HT-29 (cell line): ENCODE measurements at places on chromosomes 7 and 10.

DNA sequence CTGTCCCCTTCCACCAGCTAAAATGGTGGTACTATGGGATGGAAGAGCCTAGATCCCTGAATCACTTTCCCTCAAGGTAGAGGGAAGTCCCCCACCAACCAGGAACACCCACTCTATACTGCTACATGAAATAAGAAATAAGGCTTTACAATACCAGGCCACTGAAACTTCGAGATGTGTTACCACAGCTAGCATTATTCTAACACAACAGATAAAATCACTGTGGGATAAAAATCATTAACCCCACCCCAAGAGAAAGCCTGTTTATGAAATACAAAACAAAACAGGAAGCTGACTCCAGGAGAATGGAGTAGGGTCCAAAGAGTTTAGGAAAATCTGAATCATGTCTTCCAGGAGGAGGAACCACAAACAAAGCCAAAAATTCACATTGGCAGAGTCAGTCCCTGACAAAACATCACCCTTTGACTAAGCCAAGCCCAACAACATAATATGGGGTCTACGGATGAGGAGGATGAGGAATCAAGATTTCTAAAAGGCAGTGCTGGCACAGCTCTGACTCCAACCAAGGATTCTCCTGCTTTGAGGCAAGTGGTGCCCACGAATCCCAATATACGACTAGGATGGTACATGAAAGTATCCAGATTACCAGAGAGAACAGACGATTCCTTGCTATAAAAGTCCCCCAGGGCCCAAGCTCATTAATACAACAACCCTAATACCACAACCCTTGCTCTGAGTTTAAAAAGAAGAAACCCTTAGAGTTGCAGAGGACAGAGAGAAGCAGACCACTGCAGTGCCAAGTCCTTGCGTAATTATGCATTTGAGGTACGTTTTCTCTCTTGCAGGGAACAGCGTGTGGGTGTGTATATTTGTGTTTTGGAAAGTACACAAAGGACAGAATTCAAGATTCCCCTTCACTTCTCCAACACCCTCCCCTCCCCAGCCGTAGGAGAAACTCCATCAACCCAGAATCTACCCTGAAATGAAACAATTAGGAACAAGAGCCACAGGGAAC is 23.7 kb downstream of the XPNPEP1 start:
- DNase-seq, result no peak

DNA sequence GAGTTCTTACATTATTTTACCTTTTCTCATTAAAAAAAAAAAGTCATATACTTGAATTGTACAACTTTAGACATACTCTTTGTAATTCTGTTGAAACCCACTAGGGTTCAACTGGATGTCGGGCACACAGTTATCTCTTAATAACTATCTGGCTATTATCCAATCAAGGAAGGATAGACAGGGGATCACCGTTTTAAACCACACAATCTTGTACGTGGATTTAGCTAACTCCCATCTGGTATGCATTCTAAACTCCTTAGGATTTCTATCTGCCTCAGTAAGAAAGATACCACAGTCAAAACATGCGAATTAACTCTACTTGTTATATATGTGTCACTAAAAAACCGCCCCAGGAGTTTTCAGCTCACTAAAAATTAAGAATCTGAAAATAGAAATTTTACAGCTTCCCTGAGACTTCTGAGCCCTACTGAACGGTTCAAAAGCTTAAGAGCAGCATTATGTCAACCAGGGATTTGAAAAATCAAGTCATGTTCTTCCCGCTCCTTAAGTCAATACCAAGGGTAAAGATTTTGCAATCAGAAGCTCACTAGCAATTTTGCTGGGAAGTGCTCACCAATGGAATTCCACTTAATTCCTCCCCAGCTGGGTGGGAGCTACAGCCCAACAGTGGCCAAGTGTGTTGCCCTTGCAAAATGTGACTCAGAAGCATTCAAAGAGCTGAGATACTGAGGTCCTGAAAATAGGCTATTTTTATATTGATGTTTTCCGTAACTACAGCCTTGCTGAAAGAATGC is 267.0 kb downstream of the FRMD4A start:
- no peak for DNase-seq

DNA sequence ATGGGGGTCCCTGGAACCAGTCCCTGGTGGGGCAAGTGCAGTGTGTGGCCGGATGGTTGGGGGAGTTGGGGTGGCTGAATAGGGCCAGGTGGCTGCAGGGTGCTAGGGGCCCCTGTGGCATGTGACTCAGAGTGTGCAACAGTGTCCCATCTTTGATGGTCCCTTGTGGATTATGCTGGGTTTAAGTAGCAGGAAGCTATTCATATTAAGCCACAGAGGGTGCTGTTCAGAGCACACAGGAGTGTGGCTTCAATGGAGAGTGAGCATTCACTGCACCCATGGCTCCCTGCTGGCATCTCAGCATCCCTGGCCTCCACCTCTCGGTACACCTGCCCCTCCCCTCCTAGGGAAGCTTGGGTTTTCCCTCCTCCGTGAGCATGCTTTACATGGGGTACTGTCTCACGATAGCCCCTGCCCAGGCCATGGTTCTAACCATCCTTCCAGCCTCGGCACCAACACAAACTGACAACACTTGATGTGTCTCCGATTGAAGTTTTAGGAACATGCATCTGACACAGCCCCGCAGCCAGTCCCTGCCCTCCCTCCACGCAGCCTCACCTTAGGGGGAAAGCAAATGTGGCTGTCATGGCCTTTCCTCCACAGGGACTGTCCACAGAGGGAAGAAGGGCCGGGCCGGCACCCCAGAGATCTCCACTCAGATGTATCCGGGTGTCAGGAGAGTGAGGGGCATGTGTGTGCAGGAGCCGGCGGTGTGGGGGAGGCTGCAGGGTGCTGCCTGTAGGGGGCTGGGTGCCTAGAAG is 30.4 kb upstream of the PPIF start:
- no peak for DNase-seq

GRCh38 chr10:69391158-69391557 is 25.6 kb downstream of the TACR2 start:
- no peak for DNase-seq

GRCh38 chr10:49194212-49194920 is 6.2 kb upstream of the TMEM273 start:
- DNase-seq, result no peak

GRCh38 chr10:125592897-125593296 is 90.1 kb downstream of the TEX36 start:
- no peak for DNase-seq
